ENCODE measurements at places on chromosomes 12 and 14.

- DNase-seq: no peak
Measured at GRCh38 chr14:94542111-94542810, 19.0 kb upstream of the SERPINA4 start.

DNA sequence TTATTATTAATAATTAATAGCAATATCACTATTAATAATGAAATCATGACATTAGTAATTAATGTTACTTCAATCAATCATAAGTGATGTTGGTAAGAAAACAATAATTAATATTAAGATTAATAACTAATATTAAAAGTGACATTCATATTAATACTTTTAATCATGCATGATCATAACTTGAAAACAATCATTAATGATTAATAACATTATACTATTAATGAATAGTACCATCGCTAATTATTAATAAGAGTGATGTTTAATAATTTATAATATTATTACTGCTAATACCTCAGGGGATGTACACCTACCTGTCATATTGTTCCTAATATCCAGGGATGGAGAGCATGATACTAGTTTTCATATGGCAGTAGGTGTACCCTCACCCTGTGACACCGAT is 10.0 kb upstream of the CLEC6A start:
- no peak for DNase-seq

DNA sequence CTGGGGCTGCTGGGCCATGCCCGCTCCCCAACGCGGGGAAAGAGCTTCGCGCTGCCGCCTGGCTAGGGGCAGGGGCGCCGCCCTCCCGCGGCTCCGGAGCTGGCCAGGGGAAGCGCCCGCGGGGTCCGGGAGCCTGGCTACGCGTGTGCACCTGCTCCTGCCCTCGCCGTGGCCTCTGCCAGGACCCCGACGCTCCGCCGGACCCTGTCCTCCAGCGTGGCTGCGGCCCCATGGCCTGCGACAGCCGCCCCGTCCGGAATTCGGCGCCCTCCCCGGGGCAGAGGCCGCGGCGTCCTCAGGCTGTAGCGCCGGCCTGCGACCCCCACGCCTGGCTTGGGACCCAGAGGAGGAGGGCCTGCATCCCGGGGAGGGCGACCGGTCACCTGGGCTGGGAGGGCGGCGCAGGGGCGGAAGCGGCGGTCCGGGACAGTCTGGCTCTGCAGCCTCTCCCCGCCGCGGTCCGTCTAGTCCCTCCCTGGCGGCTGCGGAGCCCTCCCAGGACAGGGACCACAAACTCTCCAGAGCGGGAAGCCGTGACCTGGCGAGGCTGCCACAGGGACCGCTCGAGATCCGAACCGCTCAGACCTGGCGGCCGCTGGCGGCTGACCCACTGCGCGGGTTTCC is 85.6 kb downstream of the ALG10 start:
- DNase-seq: no peak

DNA sequence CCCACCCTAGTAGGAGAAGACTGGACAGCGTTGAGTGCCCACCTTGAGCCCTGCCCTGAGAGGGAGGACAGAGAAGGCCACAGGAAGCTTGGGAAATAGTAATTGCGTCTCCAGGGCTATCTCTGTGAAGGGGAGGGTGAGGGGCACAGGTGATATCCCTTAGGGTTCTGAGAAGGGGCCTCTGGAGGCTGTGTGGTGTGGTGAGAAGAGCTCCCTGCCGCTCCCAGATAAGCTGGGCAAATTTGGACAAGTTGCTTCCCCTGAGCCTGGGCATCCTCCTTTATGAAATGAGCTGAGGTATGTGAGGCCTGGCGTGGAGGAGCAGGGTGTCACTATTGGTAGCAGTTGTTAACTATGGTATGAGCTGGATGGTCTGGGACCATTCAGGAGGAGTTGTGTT is 23.5 kb upstream of the LRP1-AS start:
- DNase-seq: no peak

DNA sequence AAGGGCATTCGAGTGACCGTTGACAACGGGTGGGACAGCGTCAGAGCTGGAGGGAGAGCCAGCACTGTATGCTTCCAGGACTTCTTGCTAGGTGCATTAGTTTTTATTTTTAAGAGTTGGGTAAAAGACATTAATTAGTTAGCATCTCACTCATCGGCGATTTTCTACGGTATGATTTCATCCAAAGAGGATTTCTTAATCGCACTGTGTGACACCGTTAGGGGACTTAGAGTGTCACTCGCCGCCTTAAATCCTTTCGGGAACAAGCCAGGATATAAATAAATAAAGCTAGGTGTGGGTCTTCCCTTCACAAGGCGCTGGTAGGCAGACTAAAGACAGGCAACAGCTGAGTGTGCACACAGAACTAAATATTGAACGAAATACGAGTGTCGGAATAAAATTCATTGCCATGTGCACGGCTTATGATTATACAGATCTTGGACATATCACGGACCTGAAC is 869 bp upstream of the NOVA1 start:
- DNase-seq: no peak

DNA sequence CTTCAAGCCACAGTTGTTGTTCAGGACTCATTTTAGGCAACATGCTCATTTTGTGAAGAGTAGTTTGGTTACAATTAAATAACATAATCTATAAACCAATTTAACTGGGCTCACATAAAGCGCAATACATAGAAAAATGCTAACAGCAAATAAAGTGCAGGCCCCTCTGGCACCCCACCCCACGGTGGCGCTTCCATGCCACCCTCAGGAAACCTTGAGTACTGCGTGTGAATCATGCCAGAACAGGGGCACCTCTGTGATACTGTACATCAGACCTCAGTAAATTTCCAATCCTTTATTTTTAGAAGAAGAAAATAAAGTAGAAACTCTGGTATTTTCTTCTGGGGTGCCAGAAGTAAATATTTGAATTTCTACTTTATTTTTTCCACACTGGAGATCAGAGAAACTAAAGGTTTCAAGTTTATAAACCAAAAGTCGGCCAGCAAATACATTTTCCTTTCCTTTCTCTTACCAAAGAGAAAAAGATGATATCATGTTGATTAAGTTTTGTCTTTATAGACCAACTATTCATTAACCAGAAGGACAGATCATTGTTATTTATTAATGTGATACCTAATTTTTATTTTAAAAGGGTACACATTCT is 316.8 kb downstream of the PAWR start:
- no peak for DNase-seq

DNA sequence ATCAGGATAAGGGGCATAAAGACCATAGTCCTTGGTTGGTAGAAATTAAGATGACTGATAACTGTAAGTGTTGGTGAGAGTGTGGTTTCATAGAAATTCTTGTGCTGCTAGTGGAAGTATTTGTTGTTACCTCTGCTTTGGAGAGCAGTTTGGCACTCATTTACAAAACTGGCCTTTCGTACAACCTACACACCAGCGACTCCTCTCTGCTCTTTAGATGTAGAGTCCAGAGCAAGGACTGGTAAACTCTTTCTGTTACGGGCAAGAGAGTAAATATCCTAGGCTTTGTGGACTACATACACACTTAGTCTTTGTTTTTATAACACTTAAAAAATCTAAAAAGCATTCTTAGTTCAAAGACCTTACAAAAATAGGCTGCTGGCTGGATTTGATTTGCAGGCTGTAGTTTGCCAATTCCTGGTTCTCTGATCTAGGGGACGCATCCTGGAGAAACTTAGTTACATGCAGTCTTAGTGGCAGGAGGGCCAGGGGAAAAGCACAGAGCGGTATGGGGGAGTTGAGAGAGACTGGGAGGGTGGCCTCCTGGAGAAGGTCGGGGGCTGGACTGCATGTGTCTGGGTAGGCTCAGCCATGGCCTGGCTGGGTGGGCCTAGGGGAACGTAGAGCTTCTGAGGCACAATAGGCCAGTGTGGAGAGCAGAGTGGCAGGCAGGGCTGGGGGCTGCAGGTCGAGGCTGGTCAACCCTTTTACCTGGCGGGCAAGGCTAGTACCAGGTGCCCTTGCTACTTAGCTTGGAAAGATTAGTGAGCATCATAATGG is 55.3 kb upstream of the AMN start:
- no peak for DNase-seq

- DNase-seq: no peak
Measured at GRCh38 chr14:33676135-33676566, 274.7 kb downstream of the EGLN3 start.

DNA sequence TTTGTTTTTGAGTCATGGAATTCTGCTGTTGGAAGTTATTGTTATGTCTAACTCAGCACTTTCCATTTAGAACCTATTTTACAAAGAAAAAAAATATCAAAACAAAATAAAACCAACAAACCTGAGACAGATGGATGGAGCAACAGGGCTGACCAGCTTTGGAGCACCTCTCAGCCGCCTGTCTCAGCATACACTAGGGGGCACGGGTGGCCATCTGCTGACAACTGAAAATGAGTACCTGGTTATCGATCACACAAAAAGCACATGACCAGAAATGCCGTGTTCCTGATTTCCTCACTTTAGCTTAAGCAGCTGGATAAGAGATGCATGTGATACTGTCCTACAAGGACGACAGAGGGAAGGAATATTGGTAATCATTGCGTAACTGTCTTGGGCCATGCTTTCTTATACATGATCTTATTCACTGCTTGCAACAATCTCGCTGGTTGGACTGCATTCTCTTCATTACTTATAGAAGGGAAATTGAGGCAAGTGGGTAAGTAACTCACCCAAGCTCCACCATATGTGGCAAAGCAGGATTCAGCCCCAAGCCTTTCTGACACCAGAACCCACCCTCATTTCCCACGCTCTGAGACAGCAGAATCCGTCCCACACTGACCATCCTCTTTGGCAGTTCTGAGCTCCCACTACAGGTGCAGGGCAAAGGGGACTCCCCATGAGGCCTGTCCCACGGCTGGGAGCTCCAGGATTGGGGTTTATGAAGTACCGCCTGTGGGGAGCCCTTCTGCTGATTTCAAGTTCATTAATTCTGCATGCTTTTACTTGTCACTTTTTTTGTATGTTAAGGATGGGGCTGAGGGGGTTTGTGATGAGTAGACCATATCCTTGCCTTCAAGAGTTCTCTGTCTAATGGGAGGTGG is 43.5 kb downstream of the C14orf132 start:
- no peak for DNase-seq

- DNase-seq: no peak
Measured at GRCh38 chr14:106613256-106613655, 1086.9 kb downstream of the TMEM121 start.

GRCh38 chr12:12986775-12987331 is 13.2 kb downstream of the HEBP1 start:
- DNase-seq: no peak

DNA sequence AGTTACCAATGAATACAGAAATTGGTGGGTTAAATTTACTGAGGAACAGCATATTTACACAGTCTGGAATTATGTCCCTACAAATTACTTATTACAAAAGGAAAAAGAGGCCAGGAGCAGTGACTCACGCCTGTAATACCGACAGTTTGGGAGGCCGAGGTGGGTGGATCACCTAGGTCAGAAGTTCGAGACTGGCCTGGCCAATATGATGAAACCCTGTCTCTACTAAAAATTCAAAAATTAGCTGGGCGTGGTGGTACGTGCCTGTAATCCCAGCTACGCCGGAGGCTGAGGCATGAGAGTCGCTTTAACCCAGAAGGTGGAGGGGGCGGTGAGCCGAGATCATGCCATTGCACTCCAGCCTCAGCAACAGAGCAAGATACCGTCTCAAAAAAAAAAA is 52.6 kb downstream of the HECTD1 start:
- DNase-seq: no peak

GRCh38 chr14:87042354-87042753 is 950.6 kb downstream of the GALC start:
- no peak for DNase-seq

- DNase-seq: no peak
Measured at GRCh38 chr14:74638966-74639365, 26.9 kb upstream of the LTBP2 start.

DNA sequence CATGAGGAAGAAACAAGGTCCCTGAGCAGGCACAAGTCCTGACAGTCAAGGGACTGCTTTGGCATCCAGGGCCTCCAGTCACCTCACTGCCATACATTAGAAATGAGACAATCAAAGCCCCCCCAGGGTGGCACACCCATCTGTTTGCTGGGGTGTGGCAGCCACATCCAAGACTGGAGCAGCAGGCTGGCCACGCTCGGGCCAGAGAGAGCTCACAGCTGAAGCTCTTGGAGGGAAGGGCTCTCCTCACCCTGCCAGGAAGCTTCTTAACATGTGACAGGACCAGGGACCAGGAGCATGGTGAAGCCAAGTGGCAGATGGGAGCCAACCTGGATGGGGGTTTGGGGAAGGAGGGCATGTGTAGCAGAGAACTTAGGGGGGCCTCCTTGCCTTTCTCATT is 10.0 kb downstream of the CACNB3 start:
- DNase-seq: no peak

DNA sequence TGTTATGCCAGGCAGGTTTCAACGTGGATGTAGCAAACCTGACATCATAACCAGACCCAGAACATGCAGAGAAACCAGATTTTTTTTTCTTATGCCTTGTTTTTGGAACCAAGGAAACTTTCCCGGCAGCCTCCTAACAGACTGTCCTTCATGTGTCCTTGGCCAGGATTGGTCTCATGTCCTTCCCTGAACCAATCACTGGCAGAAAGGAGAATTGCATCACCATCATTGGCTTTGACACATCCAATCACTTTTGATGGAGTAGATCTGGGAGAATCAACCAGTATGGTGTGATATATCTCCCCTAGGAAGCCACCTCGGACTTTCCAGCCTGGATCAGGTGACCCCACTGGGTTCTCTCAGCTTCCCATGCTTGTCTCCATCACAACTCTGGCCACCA is 25.6 kb upstream of the WSCD2 start:
- DNase-seq: no peak

DNA sequence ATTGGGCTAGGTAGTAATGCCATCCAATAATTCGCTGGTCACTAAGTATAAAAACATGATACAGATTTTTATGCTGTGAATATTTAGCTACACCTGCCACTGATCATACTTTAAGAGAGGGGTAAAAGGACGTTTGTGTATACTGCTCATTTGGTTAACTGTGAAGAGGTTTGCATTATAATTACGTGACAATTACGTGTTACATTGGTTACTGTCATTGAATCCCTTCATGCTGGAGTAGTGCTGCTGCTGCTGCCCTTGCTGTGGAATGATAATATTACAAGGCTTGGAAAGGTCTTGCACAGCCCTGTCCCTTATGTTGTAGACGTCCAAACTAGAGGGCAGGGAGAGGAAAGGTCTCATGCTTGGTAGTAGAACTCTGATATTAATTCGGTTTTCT is 312.2 kb upstream of the ATP2B1 start:
- no peak for DNase-seq

DNA sequence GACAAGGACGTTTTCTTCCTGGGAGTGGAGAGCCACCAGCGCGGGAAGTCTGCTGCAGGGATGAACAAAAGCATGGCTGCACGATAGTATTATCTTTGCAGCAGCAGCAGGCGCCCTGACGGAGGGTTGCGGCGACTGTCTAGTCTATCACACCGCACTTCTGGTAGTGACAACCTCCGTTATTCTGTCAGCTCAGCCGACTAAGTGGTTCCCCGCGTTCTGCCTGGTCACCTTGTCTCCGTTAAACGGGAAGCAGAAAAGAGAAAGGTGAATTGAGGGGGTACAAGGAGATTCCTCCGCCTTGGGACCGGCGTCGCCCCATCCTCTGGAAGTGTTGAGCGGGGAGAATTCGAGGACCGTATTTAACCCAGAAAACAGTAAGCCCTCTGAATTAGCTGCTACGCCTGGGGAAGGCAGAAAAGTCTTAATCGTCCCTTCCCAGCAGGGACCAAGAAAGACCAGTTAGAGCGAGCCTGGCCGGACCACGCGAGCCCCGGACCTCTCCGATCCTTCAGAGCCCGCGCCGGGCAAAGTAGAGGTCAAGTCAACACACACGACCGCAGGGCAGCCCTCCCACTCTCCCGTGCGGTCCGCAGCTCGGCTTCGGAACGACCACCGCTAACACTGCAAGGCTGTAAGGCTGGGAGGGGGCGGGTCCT is 536 bp upstream of the DAAM1 start:
- DNase-seq: peak; percentile 11

GRCh38 chr14:42110167-42110566 is 503.5 kb downstream of the LRFN5 start:
- DNase-seq: no peak

Data from HFFc6 (cell line).